ENCODE measurements at places on chromosomes 2 and 18.

- DNase-seq: no peak
Observed at GRCh38 chr2:145012214-145012670, 492.3 kb upstream of the ZEB2 start.

DNA sequence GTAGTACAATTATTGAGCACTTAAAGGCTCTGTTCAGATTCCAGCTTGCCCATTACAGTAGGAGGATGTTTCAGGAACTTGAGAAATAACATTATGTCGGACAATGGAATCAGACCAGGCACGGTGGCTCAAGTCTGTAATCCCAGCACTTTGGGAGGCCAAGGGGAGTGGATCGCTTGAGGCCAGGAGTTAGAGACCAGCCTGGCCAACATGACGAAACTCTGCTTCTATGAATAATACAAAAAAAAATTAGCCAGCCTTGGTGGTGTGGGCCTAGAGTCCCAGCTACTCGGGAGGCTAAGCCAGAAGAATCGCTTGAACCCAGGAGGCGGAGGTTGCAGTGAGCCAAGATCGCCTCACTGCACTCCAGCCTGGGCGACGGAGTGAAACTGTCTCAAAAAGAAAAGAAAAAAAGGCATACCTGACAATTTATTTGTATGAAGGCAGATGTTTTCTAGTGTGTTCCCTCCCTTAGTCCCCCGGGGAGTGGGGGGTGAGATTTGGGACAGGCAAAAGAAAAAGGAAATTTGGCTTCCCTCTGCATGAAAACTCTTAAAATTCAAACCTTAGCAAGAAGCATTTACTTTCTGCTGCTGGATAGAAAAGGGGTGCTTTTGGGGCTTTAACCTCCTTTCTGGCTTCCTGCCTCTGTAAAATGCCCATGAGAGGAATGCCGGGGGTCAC lies 13.7 kb upstream of the ZNF532 start:
- no peak for DNase-seq

GRCh38 chr2:175619179-175620045 lies 382.7 kb downstream of the LNPK start:
- no peak for DNase-seq

- no peak for DNase-seq
Observed at GRCh38 chr18:13443552-13443951, 225.0 kb downstream of the LDLRAD4 start.

GRCh38 chr2:10028988-10029874 lies 14.1 kb upstream of the KLF11 start:
- no peak for DNase-seq

- DNase-seq: no peak
Observed at GRCh38 chr2:163157891-163158496, 319.4 kb upstream of the KCNH7 start.

DNA sequence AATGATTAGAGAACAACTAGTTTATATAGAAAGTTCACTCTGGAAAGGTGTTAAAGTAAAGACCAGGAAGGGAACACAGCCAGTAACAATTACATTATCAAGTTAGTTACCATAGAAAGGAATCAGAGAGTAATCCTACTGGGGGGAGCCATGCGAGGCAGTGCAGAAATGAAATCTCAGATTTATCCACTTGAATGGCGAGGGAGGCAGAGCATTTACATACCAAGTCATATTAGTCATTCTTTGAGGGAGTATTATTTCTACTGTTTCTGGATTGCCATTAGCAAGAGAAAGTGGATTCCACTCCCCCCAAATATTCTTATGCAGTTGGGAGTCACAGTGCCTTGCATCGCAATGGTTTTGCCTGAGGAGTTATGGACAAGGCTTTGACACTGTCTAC lies 472.7 kb upstream of the TRIB2 start:
- DNase-seq: no peak

DNA sequence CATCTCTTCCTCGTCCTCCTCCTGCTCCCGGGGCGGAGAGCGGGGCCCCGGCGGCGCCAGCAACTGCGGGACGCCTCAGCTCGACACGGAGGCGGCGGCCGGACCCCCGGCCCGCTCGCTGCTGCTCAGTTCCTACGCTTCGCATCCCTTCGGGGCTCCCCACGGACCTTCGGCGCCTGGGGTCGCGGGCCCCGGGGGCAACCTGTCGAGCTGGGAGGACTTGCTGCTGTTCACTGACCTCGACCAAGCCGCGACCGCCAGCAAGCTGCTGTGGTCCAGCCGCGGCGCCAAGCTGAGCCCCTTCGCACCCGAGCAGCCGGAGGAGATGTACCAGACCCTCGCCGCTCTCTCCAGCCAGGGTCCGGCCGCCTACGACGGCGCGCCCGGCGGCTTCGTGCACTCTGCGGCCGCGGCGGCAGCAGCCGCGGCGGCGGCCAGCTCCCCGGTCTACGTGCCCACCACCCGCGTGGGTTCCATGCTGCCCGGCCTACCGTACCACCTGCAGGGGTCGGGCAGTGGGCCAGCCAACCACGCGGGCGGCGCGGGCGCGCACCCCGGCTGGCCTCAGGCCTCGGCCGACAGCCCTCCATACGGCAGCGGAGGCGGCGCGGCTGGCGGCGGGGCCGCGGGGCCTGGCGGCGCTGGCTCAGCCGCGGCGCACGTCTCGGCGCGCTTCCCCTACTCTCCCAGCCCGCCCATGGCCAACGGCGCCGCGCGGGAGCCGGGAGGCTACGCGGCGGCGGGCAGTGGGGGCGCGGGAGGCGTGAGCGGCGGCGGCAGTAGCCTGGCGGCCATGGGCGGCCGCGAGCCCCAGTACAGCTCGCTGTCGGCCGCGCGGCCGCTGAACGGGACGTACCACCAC lies 2.1 kb downstream of the GATA6 start:
- DNase-seq: peak; percentile 15

- DNase-seq: peak; percentile 83
Observed at GRCh38 chr18:49510393-49511115, 23.5 kb upstream of the C18orf32 start.

DNA sequence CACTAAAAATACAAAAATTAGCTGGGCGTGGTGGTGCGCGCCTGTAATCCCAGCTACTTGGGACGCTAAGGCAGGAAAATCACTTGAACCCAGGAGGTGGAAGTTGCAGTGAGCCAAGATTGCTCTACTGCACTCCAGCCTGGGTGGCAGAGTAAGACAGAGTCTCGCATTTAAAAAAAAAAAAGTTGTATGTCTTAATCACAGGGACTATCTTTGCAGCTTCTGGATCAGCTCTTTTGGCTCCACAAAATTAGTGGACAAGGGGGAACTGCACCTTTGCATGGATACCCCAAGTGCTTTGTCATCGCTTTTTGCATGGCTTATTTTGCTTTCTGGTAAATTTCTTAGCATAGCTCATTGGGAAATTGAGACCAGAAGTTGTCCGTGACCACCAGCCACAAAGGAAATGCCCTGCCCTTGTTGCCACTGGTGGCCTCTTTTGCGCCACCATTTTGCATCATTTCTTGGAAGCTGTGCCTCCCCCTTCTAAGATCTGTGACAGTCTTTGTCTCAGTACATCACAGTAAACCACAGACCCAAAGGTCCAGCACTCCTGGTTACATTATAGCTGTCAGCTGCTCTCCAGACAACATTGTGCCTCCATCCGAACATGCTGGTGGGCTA lies 43.9 kb upstream of the PCBP1 start:
- no peak for DNase-seq

GRCh38 chr2:85213901-85214512 lies 80.8 kb downstream of the TCF7L1 start:
- DNase-seq: no peak

DNA sequence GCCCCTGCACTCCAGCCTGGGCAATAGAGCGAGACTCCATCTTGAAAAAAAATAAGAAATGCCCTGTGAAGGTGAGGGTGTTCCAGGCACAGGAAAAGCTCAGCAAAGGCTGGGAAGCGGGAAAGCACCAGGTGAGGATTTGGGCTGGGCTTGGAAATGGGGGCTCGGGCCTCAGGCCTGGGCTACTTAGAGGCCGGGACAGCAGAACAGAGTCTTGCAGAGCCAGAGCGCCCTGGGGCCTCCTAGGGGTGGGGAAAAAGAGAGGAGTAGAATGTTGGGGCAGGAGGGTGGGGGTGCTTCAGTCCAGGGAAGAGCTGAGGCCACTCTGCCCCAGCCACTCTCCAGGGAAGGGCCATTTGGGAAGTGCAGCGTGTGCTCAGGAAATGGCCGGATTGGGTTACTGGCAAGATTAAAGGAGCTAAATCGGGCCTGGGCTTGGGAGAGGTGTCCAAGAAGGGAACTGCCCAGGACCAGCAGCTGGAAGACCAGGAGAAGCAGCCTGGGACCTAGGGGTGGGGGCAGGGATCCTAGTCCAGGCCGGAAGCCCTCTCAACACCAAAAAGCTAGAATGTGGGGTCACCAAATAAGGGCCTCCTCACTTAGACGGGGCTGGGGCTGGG lies 13.8 kb upstream of the DES start:
- DNase-seq: no peak

GRCh38 chr18:5097116-5097703 lies 99.8 kb downstream of the AKAIN1 start:
- no peak for DNase-seq

- DNase-seq: no peak
Observed at GRCh38 chr2:157625296-157625695, 3.4 kb downstream of the ACVR1C start.

DNA sequence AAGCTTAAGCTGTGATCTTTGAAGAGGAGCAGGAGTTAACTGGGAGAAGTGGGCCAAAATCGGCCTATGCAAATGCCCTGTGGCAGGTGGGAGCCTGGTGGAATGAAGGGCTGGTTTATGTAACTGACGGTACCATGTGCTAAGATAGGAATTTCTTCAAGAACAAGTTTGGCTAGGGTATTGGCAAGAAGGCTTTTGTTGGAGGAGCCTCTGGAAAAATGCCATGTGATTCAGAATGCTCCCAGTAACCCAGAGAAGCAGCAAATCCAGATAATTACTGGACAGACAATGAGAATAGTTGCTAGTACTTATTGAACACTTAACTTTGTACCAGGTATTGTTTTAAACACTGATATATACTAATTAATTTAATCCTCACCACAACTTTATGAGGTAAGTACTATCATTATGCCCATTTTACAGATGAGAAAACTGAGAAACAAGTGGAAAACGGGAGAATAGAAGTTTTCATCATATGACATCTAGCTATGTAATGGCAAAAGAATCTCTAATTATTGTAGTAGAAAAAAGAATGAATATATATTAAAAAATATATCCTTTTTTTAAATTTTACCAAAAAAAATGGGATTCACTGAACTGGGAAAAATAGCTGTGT lies 9.1 kb upstream of the FAM124B start:
- DNase-seq: no peak

- no peak for DNase-seq
Observed at GRCh38 chr2:166628478-166629136, 134.6 kb upstream of the SCN7A start.

DNA sequence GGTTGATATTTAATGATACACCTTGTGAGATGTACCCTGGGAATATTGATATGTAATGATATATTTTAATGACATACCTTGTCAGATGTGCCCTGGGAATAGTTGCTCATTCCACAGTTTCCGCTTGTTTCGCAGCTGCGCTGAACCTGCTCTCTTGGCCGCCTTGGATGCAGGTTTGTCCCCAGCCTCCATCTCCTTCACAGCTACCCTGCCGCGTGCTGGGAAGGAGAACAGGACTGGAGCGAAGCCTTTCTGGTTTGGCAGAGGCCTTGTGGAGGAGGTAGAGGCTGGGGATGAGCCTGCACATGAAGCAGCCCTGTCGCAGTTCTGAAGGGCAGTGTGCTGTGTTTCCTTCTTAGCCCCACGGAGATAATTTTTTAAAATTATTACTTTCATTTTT lies 14.6 kb downstream of the ATG4B start:
- DNase-seq: no peak

GRCh38 chr18:58046794-58047555 lies 2.9 kb downstream of the NEDD4L start:
- DNase-seq: no peak

DNA sequence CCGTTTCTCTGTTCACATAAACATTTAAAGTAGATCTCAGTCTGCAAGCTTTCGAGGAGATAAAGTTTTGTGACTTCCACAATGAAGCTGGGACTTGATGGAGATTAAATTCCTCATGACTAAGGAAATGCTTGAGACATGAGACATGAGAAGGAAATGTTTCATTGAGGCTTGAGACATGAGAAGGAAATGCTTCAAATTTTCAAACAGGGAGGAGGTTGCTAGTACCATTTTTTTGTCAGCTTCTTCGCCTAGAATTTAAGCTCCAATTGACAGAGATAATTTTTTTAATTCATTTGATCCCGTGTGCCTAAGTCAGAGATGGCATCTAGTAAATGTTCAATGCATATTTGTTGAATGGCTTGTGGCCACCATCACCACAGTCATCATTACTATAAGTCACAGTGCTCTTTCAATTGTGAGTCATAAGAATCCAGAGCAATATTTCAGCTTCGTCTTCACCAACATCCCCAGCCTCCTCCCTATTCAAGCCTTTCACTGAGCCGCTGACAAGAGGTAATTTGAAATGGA lies 543 bp upstream of the MARCHF4 start:
- DNase-seq: no peak

- no peak for DNase-seq
Observed at GRCh38 chr2:235523486-235524150, 29.8 kb downstream of the AGAP1 start.

DNA sequence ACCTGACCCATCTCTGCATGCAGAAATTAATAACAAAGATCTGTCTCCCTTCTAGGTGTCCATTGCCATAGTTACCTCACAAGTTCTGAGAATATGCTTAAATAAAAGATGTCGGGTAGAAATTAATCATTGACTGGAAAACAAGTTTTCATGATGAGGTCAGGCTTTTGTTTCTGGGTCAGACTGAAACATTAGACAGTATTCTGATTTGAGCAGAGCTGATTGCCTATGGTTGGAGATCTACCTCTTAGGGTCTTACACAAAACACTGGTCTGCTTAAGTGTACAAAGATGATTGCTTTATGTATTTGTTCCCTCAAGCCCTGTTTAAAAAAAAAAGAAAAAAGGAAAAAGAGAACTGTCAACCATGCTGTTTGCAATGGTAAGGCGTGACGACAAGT lies 956.4 kb downstream of the CPS1 start:
- DNase-seq: no peak

- no peak for DNase-seq
Observed at GRCh38 chr2:31666878-31667277, 86.1 kb upstream of the SRD5A2 start.

- DNase-seq: no peak
Observed at GRCh38 chr2:100833331-100833730, 13.4 kb downstream of the NPAS2 start.

GRCh38 chr18:29251681-29252080 lies 1074.8 kb upstream of the CDH2 start:
- DNase-seq: no peak

GRCh38 chr2:65663831-65664407 lies 231.5 kb upstream of the SPRED2 start:
- no peak for DNase-seq

DNA sequence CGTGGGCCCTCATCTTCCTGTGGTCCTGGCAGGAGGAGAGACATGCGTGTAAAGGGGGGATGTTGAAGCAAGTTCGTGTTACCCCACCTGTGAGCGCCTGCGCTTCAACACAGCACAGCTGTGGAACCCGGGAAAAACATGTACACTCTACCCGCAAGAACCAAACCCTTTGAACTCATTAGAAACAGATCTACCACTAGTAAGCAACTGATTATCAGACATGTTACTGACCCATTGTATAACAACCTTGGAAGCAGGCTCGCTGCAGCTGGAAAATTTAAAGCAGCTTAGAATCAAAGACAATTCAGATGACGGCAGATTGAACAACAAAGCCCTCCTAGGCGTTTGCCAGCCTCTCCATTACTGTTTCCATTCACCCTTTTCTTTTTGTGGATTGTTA lies 771.7 kb upstream of the SALL3 start:
- no peak for DNase-seq

- peak; percentile 48 for DNase-seq
Observed at GRCh38 chr2:161049559-161049958, 110.7 kb upstream of the TANK start.
